ENCODE measurements at places on chromosomes 12 and 14.

GRCh38 chr12:56385873-56386272 is 23.2 kb upstream of the APOF start:
- DNase-seq = no peak

DNA sequence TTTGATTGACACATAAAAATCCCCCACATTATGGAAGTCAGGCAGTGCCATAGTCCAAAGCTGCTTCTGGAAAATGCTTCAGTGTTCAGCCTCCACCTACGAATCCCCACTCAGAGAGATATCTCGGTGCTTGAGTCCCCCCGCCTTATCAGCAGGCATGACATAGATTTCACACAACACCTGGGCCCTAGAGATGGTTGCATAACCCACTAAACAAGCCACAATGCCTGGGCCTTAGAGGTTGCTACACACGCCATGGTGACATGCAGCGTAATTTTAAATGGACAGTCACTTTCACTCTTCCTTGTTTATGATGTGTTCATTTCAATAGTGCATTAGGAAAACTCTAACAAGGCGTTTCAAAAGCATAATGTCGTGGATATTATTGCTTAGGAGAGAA is 38.0 kb downstream of the CCDC60 start:
- DNase-seq = no peak

DNA sequence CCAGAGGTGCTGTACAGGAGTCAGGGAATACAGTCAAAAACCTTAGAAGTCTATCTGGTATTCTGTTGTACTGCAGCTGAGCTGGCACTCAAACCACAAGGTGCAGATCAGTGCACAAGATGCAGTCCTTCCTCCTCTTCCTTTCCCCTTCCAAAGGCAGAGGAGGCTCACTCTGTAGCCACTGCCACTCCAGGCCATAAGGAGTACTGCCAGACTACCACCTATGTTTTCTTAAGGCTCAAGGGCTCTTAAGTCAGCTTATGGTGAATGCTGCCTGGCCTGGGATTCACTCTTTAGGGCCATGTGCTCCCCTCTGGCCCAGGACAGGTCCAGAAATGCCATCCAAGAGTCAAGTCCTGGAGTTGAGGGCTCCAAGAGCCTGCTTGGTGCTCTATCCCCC is 200.3 kb downstream of the CRADD start:
- DNase-seq = no peak

GRCh38 chr14:34211732-34212131 is 250.3 kb downstream of the SPTSSA start:
- DNase-seq = no peak

GRCh38 chr12:127649961-127650360 is 617.0 kb upstream of the TMEM132C start:
- no peak for DNase-seq

GRCh38 chr14:81371802-81372201 is 28.3 kb downstream of the STON2 start:
- DNase-seq = no peak

DNA sequence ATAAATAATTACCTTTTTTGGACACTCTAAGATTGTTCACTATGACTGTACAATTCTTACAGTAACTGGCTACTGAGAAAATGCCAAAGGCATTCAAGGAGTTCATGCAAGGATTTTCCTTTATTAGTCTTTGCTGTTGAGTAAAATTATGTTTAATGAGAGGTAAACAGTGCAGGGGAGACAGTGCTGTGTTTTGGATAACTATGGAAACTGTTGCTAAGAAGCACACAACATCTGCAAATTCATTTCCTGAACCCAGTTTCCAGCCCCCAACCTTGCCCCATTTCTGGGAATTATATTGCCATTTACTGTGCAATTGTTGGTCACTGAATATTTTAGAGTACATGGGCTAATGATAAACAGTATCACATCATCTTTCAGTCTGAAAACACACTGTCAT is 1005.8 kb downstream of the TRHDE start:
- DNase-seq = no peak

DNA sequence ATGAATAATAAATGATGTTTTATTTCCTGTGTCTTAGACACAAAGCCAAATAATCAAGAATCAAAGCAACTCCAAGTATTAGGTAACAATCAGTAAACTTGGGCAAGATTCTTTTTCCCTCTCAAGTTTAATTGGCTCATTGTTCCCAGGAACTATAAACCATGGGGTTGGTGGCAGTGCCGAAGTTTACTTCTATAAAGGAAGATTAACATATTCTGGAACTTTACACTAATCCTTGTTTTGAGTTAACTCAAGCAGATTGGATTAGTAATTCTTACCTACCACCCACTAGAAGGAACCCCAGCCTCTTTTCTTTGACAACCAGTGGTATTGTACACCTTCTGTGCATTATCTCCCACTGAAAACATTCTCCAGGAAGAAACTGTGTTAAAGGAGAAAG is 197.1 kb downstream of the EXOC5 start:
- DNase-seq = no peak

- DNase-seq = peak; percentile 31
Observed at GRCh38 chr12:118061011-118061872, at the start of gene WSB2. Gene WSB2, minus strand, starts transcription at chr12:118061179. Its CDS starts 131 bp downstream, at chr12:118061048.

GRCh38 chr12:18549598-18549997 is 188.2 kb downstream of the PLCZ1 start:
- no peak for DNase-seq

- DNase-seq = no peak
Observed at GRCh38 chr12:118436986-118437385, 60.6 kb downstream of the SUDS3 start.

DNA sequence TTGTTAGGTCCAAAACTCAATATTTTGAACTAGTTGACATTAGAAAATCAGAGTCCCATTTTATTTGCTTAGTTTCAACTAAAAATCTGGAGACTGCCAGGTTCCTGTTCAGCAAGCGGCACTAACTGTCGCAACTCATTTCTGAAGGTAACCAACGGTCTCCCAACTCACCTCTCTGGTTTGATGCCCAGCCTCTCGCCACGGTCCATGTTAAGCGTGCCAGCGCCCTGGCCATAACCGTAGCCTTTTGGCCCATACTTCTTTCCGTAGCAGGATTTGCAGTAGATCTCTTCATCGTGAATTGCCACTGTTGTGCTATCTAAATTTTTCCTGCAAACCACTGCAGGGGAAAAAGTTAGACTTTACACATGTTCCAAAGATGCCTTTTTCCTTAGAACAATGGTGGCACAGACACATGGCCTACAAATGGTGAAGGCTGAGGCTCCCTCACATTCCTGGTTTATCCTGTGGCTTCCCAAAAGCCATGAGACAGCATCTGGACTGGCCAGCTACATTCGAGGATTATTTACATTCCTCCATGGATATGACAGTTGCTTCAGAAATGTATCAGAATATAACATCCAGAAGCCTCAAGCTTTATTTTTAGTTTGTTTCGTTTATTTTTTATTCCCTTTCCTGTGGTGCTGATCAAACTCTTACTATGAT is 15.7 kb downstream of the CSRP2 start:
- no peak for DNase-seq

- DNase-seq = no peak
Observed at GRCh38 chr12:11767798-11768197, 118.3 kb downstream of the ETV6 start.

DNA sequence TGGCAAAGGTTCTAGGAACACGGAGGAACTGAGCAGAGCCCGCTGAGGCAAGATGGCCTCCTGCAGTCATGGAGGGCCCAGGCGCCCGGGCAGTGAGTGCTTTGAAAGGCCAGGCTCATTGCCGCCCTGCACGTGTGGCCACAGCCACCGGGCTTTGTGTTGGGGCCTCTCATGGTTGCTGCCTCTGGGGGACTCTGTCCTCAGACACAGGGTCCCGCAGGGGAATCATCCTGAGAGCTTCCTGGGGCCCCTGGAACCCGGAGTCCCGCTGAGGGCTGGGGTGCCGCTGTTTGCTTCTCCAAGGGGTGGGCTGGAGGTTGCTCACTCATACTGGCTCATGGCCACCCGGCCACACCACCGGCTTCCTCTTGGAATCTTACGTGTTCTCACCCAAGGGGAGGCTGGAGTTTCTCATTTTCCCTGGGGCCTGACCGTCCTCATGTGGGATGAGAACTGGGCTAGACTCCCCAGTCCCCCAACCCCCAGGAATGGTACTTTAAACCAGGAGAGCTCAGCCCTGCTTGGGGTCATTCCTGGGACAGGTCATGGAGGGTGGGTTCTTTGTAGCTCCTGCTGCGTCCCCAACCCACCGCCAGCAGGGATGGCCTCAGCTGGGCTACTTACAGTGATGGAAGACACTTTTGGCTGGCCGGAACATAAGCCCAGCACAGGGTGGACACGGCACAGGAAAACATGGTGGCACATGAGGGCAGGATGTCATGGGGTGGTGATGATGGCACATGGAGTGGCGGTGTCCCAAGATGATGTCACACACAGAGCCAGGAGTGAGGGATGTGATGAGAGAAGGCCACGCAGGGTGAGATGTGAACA is 21.1 kb upstream of the LRTM2 start:
- no peak for DNase-seq

GRCh38 chr14:26589925-26590324 is 7.9 kb downstream of the NOVA1 start:
- no peak for DNase-seq

DNA sequence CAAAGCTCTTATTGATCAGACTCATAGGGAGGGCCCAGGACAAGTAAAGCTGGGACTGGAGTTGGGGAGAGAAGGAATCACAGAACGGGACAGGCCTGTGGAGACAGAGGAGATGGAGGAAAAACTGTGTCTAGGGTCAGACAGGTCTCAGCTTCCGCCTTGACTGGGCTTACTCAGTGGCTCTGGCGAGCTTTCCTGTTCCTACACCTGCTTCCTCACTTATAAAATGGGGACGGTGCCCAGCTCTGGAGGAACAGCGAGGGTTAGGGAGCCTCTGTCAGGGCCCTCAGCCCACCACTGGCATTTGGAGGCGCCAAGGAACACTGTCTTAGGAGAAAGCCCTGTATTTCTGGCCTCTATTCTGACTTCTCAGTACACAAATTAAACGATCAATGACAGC is 34.7 kb downstream of the SETD3 start:
- DNase-seq = no peak

DNA sequence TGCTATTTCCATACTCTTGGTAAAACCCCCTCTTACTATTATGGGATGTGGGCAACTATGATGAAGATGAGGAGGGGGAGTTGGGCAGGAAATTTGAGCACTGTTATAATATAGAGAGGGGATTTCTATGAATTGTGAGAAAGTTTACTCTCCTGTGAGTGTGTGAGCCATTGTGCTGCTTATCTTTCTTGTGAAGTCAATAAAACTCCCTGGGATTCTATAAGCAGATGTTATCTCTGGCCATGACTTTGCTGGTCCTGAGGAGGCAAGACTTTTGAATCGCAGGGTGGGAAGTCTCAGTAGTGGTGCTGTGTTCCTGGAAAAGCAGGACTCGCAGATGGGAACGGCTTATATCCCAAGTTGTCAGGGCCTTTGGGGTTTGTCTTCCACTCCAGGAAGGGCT is 62.2 kb downstream of the EMP1 start:
- DNase-seq = no peak

DNA sequence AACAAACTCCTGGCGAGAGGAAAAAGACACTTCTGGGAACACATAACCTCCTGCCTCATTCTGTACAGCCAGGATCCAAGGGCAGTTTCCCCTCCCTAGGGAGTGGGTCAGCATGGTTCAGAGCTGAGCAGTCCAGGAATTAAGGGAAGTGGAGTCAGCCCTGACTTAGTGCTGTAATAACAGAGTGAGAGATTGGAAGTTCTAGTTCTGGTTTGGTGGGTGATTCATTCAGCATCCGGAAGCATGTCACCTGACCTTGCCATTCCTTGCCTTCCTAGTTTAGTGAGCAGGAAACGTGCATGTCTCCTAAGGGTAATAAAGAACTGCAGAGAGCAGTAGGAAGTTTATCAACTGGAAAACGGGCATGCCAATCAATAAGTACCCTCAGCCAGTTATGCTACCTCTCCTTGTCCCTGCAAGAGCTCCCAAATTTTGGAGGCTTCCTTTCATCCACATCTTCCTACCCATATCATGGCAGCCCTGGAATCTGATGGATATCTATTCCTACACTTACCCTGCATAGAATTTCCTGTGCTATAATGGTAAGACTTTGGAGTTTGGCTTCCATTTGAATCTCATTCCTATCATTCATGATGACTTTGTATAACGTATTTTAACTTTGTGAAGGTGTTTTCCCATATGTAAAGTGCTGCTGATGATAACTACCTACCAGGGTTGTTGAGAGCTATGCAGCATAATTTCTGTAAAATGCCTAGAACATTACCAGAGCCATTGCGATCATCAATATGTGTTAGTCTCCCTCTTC is 28.5 kb upstream of the MAGOHB start:
- DNase-seq = no peak

DNA sequence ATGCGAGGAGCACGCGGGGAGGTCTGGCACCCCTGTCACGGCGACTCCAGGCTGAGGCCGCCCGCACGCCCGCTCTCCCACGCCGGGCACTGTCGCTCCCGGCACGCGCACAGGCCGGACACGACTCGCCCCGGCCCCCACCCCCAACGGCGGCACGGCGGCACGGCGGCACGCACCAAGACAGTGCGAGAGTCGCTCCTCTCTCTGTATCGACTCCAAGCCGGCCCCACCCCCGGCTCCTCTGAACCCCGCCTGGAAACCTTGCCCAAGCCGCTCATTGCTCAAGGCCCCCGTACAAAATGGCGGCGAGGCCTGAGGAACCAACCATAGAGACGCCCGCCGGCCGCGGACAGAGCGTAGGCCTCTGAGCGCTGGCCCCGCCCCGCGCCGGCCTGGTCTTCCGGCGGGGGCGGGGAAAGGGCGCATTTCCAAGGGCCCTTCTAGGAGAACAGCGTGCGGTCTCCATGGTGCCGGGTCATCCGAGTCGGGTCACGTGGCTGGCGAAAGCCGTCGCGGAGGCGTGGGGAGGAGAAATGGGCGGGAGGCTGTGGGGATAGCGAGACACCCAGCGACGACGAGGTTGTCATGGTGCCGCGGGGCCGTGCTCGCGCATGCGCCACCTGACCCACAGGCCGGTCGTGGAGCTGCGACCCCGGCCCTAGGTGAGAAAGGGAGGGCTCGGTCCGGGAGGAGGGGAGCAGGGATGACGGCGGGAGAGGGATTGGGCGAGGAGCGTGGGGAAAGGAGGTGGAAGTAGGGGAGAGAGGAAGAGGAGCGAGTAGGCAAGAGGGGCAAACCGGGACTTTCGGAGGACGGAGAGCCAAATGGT is at the start of gene CIPC:
TSS of gene CIPC (plus strand) at position 559 of the 829 bp plus-strand sequence. CDS start 7,451 bp downstream, outside the sequence.
- peak; percentile 97 for DNase-seq

DNA sequence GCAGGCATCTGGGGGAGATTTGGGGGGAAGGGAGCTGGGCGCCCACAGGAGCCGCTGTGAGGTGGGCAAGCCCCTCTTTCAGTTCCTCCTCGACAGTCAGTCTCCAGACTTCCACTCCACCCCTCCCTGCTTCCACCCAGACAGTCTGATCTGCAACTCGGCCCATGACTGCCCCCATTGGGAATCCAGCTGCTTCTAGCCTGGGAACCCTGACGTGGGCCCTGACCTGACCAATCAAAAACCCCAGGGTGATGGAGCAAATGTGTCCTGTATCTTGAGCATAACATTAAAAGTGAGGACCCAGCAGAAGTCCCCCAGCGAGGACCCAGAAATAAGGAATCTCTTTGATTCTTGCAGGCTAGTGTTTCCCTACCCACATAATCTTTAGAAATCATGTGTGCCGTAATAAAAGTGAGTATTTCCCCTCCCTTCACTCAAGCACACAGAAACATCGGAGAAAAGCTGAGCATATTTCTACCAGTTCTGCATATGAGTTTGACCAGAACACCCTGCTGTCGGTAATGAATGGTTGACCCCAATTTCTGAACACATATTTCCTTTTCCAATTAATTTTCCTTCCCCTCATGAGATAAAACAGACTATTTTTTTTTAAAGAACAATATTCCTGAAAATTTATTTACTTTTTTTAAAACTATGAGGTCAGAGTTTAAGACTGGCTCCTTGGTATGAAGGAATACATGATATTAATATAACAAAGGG is 6.4 kb downstream of the SSH1 start:
- no peak for DNase-seq

Measured in stimulated activated CD4-positive, alpha-beta T cell treated with anti-CD3 and anti-CD28 coated beads, Interleukin-1b, Interleukin-23, amount 100 ng/mL, for 1 hour (primary cell).